ENCODE measurements at places on chromosomes 12 and 14. TPM values are rescaled to one million over a fixed set of nuclear protein-coding genes. Genes with fewer than 3 reads are reported as not detected.

DNA sequence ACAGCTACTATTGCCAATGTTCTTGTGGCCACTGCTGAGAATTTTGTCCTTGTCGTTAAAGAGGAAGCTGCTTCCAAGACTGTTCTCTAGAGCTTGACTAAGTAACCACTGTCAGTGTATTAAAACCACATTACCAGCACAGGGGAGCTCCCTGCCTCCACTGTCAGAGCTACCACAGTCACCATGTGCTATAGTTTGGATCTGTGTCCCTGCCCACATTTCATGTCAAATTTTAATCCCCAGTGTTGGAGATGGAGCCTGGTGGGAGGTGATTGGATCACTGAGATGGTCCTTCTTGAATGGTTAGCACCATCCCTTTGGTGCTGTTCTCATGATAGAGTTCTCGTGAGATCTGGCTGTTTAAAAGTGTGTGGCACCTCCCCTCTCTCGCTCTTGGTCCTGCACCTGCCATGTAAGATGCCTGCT is 23.2 kb upstream of the RAP1B start:
- DNase-seq, result no peak
- no peak overlapping the region for H3K27ac ChIP-seq
- H3K4me1 ChIP-seq, result no peaks in the 10 kb centered on the region

DNA sequence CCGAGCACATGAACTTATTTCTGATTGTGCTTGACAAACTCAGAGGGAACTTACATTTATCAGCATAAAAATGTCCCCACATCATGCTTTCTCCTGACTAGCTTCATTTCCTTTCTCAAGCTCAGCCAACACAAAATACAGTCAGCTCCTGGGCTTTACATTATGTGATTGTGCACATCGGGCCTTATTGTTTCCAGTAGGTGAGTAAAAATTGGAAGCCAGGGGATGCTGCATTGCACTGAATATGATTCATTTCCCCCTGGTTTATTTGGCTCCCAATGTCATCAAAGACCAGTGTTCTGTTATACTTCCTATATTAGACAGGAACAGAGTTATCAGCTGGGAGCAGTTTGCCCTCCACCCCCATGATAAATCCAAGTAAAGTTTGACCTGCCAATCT is 521.8 kb downstream of the RMST start:
- H3K4me1 ChIP-seq, result no peaks in the 10 kb centered on the region
- DNase-seq, result no peak
- no peak overlapping the region for H3K27ac ChIP-seq
- no peaks in the 10 kb centered on the region for H3K27me3 ChIP-seq

- no peaks in the 10 kb centered on the region for H3K36me3 ChIP-seq
- H3K4me1 ChIP-seq, result no peaks in the 10 kb centered on the region
- H3K27me3 ChIP-seq, result no peaks in the 10 kb centered on the region
- H3K4me3 ChIP-seq, result no peak overlapping the region
- DNase-seq, result no peak
- no peak overlapping the region for H3K27ac ChIP-seq
These were observed 998 bp downstream of the HNF1A start for GRCh38 chr12:120979220-120979861.

GRCh38 chr14:84749191-84749955 is 780.6 kb upstream of the FLRT2 start:
- DNase-seq, result no peak
- no peak overlapping the region for H3K27ac ChIP-seq
- H3K4me3 ChIP-seq, result no peak overlapping the region
- H3K36me3 ChIP-seq, result no peaks in the 10 kb centered on the region
- H3K27me3 ChIP-seq, result no peaks in the 10 kb centered on the region
- no peaks in the 10 kb centered on the region for H3K4me1 ChIP-seq

Gene TAS2R7
- total RNA-seq, result not detected

Measured in suprapubic skin (tissue), 4 donors.